ENCODE measurements at places on chromosomes 11 and 22.

GRCh38 chr11:64545619-64546018 lies 45.4 kb upstream of the SLC22A12 start:
- no peak for DNase-seq

GRCh38 chr11:2434506-2435255 lies 9.6 kb downstream of the TRPM5 start:
- no peak for DNase-seq

DNA sequence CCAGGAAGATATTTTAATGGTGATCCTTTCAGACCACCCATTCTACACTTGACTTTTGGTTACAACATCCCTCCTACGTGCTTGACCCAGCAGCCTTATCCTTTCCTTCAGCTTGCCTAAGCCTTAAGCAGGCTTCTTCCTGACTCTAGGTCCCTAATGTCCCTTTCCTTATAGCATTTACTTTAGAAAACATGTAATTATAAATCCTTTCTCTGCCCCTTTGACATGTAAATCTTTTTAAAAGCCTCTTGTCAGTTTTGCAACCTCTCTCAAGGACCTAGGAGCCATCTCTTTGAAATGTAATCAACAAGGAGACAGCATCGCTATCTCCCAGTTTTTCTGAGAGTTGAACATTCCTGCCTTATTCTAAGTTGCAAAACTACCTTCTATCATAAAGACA lies 1255.2 kb downstream of the LRRC4C start:
- DNase-seq = no peak

- no peak for DNase-seq
Measured at GRCh38 chr11:105829084-105829483, 193.0 kb downstream of the MSANTD4 start.

- peak; percentile 47 for DNase-seq
Measured at GRCh38 chr11:20353829-20354434, 9.6 kb upstream of the HTATIP2 start.

- no peak for DNase-seq
Measured at GRCh38 chr22:30241576-30242371, 4.8 kb downstream of the LIF start.

DNA sequence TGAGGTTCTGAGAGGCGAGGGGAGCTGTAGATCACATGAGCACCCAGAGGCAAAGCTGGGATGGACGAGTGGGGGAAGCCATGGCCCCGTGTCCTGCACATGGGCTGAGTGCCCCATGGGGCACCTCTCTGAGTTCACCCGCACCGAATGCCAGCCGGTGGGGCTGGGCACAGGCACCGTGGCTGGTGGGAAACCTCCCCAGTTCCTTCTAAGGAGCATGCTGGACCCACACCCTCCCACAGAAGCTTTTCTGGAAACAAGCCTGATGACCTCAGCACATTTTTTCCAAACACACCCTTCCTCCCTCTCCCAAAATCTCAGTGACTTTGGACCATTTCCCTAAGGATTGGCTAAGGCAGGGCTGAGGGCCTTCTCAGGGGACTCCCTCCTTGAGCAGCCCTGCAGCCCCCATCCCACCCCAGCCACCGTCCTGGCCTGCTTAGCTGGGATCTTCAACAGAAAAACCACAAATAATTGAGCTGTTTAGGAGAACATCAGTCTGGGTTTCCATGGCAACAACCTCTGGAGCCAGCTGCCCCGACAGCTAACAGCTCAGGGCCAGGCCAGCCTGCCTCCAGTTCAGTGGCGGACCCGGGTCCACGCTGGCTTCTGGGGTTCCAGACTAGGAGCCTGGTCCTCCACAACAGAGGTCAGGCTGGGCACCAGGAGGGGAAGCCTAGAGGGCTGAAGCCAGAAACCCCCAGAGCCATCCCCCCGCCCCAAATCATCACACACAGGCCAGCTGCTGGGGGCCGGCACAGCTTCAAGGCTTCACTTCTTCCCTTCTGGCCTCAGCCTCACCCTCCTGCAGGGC lies 18.1 kb upstream of the LINC01488 start:
- no peak for DNase-seq

GRCh38 chr11:8354622-8355415 lies 91.1 kb upstream of the LMO1 start:
- DNase-seq = no peak

DNA sequence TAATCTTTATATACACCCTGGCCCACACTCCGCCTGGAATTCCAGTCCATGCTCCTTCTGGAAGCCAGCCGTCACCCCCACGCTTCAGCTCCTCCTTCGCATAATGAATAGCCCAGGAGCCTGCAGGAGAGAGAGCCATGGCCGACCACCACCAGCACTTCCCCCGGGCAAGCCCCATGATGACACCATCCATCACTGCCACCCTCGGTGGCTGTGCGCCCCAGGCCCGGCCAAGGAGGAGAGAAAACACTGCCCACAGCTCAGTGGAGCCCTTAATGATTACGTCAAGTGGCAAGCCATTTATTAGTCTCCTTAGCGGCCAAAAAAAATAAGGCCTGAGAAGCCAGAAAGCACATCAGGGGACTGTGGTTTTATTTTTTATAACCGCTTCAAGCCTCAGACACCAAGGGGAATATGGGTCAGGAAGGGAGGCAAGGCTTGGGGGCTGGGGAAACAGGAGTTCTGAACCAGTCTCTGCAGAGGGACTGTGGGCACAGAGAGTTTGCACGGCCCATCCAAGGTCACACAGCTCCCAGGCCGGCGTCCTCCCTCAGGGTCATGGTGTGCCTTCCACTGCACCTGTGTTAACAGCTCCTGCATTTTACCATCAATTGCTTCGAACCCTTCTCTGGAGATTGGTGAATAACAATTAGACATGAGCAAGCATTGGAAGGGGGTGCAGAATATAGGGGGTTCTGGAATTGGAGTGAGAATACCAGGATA lies 134.3 kb downstream of the MN1 start:
- no peak for DNase-seq

- DNase-seq = no peak
Measured at GRCh38 chr11:38226684-38227083, 1628.6 kb upstream of the RAG2 start.

GRCh38 chr22:26086359-26086758 lies 82.9 kb upstream of the SEZ6L start:
- no peak for DNase-seq

DNA sequence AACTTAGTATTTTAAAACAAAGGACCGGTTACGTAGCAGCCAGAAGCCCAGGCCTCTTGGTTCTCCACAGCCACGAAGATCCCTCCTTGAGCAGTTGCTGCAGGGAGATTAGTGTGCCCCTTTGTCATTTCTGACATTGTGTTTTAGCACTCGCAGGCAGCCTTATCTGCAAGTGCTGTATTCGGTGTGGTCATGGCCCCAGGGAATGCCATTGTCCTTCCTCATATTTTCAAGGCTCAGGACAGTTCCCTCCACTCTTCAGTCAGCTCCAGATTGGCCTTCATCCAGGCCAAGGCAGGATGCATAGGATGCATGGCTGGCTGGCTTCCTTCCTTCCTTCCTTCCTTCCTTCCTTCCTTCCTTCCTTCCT lies 88.5 kb downstream of the ZBTB16 start:
- DNase-seq = peak; percentile 72

GRCh38 chr11:100866453-100866852 lies 179.4 kb downstream of the ARHGAP42 start:
- DNase-seq = no peak

DNA sequence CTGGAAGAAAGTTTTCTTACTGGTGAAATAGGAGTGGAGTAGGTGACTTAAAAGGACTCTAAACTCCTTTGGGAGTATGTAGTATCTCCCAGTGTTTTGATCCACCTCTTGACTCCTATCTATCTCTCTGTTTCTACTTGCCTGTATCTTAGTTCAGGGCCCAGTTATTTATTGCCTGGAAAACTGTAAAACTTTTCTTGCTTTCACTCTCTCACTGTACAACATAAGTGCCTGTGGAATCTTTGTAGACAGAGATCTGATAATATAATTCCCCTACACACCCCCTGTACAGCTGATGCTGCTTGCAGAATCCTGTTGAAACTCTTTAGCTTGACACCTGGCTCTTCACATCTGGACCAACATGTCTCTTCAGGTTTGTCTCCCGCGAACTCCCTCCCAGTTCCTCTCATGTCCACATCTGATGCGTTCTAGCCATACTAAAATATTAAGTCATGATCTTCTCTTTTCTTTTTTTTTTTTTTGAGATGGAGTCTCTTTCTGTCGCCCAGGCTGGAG lies 26.5 kb upstream of the SESN3 start:
- no peak for DNase-seq

- DNase-seq = no peak
Measured at GRCh38 chr11:2555336-2555735, 110.5 kb downstream of the KCNQ1 start.

- DNase-seq = no peak
Measured at GRCh38 chr11:12834166-12834565, 159.9 kb downstream of the TEAD1 start.

DNA sequence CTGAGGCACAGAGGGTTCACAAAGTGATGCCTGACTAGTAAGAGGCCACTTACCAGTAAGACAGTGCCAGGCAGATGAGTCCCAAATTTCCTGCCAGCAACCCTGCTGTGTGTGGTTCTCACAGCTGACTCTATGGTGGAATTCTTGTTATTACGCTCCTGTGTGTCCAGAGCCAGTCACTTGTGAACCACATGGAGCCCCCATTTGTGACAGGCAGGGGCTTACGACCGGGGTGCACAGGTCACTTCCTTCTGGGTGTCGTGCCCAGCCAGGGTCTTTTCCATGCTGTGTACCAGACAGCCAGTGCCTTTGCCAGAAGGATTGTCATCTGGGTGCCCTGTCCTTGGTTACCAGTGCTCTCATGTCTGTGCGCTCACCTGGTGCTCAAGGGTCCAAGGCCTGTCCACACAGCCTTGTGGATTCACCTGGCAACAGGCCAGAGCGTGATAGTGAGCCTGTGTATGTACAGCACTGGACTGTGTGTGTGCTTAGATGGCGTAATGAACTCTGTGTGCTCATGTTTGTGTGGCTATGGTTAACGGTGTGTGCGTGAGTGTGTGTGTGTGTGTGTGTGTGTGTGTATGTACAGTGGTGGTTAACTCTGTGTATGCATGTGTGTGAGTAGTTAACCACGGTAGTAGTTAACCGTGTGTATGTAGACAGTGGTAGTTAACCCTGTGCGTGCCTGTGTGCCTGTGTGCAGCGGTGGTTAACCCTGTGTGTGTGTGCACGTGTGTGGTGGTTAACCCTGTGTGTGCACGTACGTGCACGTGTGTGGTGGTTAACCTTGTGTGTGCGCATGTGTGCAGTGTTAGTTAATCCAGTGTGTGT lies 18.6 kb downstream of the GRAMD4 start:
- DNase-seq = no peak

DNA sequence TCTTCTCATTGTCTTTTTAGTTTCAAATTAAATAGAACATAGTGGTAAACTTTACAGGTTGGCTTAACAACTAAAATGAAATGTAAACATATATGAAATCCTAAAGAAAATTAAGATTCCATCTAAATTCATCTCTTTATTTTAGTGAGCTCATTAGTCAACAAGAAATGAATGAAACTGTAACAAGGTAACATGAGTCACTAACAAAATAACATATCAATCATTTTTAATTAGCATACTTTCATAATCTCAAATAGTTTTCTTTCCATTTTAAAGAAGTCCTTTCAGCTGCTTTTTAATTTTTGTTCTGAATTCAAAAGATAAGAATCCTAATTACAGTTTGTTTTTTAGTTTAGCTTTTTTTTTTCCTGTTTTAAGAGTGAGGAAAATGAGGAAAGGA lies 688.6 kb upstream of the TENM4 start:
- no peak for DNase-seq

GRCh38 chr11:126281666-126282175 lies 1.2 kb upstream of the TIRAP start:
- DNase-seq = no peak

GRCh38 chr11:67449116-67449844 lies 3.2 kb downstream of the GPR152 start:
- DNase-seq = no peak

- no peak for DNase-seq
Measured at GRCh38 chr11:11318461-11318860, 34.6 kb downstream of the CSNK2A3 start.

DNA sequence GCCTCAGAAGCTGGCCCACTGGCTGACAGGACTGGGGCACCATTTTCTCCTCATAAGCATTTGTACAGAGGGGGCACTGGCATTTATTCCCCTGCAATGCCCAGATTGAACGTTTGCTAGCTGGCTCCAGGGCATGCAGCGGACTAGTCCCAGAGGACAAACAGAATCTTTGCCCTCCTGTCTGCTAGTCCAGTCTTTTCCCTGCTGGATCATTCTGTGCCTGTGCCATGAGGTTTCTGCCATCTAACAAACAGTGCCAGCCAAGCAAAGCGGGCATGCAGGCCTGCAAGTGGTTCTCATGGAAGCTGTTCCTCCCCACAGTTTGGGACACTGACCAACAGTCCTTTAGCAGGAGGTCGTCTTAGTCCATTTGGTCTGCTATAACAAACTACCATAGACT lies 53.4 kb downstream of the KCNJ1 start:
- no peak for DNase-seq

- DNase-seq = no peak
Measured at GRCh38 chr22:44204739-44205515, 24.2 kb downstream of the PARVG start.

- DNase-seq = no peak
Measured at GRCh38 chr11:8709002-8709672, 26.5 kb downstream of the RPL27A start.

DNA sequence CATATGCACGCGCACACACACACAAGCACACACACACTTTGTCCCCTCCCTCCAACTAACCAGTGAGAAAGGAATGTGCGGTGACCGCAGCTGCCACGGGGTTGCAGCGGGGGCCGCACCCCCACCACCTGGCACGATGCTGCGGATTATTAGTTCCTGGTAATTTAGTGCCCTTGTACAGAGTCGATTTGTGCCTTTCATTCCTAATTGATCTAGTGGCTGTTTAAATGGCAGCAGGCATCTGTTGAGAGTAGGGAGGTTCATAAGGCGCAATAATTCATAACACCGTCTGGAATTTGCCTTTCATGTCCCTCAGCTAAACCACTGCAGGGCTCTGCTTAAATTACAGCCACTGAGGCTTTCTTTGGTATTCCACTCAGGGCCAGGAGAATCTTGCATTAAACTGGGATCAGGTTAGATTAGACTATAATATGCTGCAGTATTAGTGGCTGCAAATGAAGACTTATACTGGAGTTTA lies 113.7 kb downstream of the FEZ1 start:
- DNase-seq = no peak

GRCh38 chr11:132028380-132029240 lies 658.2 kb downstream of the NTM start:
- DNase-seq = no peak

GRCh38 chr11:19777377-19778102 lies 64.9 kb downstream of the NAV2 start:
- peak; percentile 23 for DNase-seq

GRCh38 chr11:124070915-124071622 lies 29.9 kb upstream of the OR10G7 start:
- DNase-seq = peak; percentile 49
